ENCODE measurements at places on chromosomes 6 and 20.

- peak; percentile 29 for DNase-seq
Observed at GRCh38 chr6:51675922-51676275, 411.5 kb downstream of the PKHD1 start.

GRCh38 chr6:111524252-111524651 lies 41.2 kb upstream of the REV3L start:
- no peak for DNase-seq

GRCh38 chr6:136011475-136011874 lies 160.0 kb downstream of the PDE7B start:
- no peak for DNase-seq

DNA sequence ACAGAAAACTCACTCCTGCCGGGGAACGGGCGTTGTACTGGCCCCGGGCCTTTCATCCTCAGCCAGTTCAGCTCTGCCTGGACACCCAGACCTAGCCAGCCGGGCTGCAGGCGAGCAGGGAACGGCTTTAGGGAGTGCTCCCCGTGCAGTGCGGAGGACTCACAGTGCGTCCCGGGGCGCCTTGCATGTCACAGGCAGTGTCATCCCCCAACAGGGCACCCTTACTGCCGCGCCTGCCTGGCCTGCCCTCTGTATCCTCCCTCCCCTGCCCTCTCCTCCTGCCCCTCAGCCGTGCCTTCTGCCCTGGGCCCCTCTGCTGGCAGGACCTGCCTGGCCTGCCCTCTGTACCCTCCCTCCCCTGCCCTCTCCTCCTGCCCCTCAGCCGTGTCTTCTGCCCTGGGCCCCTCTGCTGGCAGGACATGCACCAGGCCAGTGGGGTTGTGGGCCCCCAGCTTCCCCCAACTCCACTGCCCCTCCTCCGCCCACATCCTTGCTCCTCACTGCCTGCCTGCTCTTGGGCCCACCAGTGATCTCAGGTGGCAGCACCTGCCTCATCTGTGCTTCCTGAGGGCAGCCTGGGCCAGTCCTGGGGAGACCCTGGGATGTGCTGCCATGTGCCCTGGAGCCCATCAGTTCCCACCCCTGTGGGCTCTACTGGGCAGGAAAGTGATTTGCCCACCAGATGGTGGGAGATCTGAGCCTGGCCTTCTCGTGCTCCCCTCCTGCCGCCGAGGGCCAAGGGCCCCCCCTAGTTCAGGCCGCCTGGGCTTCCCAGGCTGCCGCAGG lies 43.0 kb downstream of the PYGB start:
- DNase-seq, result no peak

GRCh38 chr6:25603251-25603650 lies 48.8 kb upstream of the SCGN start:
- DNase-seq, result no peak

GRCh38 chr6:157339432-157339831 lies 16.1 kb upstream of the TMEM242 start:
- no peak for DNase-seq

DNA sequence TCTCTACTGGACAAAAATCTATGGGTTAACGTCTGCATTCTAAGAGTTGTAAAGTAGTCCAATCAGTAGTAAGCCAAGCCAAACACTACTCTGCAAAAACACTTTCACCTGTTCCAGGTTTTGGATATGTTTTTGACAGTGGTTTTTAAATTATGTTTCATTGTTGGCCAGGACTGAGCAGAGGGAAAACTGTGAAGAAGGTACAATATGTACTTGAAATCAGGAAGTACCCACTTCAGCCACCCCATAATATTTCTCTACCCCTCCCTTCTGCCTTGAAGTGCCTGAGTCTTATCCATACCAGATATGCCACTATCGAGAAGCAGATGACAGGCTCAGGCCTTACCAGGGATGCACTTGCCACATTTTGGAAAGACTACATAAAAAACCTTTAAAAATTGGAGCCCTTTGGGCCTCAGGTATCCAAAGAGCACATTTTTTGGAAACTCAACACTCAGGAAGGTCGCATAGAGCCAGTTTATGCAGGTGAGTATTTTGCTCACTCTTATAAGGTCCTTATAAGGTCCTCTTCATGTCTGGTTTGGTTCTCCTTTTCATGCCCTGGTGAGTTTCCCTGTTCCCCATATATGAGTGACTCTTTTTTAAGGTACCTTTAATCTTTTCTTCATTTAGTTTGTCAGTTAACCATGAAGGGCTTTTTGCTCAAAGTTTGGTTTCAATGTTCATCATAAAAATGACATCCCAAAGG lies 859.3 kb upstream of the FLRT3 start:
- DNase-seq, result no peak

- DNase-seq, result no peak
Observed at GRCh38 chr20:40686893-40687292, 2.1 kb downstream of the MAFB start.

GRCh38 chr20:53208110-53208832 lies 236.1 kb downstream of the TSHZ2 start:
- no peak for DNase-seq

DNA sequence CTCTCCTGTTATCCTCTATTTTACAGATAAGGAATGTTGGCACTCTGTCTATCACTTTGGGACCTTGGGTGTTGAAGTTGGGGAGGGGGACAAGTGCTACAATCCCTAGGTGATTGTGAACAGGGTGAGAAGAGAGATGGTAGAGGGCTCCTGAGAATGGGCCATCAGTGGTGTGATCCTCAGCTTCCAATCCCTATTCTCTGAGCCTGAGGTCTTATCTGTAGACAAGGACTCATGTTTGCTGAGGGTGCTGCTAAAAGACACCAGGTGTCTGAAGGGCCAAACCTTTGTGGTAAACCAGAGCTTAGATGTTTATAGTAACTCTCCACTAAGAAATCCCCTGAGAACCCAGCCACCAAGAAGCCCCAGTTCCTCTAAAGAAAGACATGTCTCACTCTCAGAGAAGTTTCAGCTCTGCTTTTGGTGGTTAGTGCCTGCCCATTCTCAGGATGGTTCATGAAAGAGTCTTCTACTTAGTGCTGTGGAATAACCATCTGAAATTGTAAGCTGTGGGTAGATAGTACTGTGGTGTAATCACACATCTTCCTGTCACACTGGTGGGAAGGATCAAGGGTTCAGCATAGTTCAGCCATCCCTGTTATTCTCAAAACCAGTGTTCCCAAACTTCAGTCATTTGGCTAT lies 58.2 kb upstream of the IL20RA start:
- DNase-seq, result no peak

GRCh38 chr6:155411154-155412052 lies 44.2 kb downstream of the NOX3 start:
- DNase-seq, result no peak

DNA sequence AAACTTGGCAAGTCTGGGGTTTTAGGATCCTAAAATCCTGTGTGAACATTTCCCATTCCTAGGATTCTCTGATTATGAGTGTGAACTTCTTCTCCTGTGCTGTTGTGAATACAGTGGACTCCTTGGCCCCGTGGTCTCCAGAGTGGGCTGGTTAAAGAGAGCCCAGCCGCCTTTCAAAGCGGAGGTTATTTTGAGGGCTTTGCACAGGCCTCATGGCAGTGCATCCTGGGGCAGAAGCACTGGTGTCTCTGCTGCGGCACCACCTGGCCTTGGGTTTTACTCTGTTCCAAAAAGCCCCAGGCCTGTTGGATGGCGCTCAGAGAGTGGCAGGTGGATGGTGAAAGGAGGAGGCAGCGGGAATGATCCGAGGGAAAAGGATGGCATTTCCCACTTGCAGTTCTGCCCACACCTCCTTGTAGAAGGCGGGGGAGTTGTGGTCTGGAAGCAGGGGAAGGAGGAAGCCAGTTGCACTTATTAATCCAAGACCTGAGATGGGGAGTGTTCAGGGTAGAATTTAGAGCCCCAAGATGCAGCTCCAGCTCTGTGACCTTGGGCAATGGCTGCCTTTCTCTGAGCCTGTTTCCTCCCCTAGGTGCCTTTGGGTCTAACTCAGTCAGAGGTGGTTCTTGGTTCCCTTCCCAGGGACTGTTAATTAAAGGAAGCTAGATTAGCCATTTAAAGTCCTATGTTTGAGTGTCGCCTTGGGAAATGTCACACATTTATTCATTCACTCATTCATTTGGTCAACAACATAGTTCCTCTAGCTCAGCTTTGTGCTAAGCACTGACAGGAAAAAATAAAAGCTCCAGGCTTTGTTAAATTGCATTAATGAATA lies 22.4 kb downstream of the MMP24 start:
- DNase-seq, result no peak

- DNase-seq, result no peak
Observed at GRCh38 chr6:127180426-127180825, 62.0 kb downstream of the RSPO3 start.

All from HepG2 (cell line).